Inflammatory macrophage (primary cell): ENCODE measurements at places on chromosomes 4 and X.

DNA sequence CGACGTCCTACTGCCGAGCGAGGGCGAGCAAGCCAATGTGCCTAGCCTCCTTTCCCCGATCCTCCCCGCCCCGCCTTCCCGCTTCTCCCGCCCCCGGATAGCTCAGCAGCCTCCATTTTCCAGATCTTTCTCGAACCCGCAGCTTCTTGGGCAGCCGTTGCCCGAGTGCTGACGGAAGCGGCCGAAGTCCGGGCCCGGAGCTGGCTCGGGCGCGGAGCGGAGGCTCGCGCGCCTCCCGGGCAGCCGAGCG is 172 bp upstream of the HSPA4L start:
- DNase-seq, result peak; percentile 82

- no peak for DNase-seq
Observed at GRCh38 chr4:145779319-145779801, 99.4 kb downstream of the C4orf51 start.

DNA sequence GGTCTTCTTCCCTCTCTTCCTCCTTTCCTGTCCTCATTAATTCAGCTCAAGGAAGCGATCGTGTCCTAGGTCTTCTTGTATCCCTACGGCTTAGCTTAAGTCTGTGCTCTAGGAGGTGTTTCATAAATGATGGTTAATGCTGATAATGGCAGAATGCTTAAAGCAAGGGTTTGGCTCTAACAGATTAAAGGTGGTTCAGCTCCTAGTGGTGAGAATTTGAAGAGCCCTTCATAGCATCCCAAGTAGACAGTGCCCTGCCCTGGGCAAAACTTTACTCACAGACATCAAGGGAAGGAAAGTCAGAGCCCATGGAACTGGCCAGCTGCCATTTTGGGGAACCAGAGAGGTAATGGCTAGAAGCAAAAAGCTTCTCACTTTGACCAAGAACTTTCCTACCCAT is 47.0 kb upstream of the PGRMC1 start:
- DNase-seq, result no peak

DNA sequence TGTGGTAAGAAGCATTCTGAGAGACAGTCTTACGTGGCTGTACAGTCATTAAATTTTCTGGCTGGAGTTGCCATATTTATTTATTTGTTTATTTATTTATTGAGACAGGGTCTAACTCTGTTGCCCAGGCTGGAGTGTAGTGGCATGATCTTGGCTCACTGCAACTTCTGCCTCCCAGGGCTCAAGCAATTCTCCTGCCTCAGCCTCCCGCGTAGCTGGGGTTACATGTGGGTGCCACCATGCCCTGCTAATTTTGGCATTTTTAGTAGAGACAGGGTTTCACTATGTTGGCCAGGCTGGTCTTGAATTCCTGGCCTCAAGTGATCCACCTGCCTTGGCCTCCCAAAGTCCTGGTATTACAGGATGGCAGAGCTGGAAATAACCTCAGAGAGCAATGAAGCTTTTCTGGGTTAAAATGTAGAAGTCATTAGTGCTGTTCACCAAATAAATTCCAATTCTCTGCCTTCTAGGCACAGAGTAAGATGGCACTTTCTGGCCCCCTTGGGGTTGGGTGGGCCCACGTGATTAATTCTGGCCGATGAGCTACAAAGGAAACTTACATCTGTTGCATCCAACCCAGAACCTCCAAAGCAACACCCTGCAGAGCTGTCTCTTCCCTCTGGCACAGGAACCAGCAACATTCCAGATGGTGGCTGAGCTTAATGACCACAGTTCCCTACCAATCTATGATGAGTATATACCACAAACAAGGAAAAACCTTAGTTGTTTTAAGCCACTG is 4.5 kb downstream of the MRFAP1 start:
- no peak for DNase-seq

- DNase-seq, result peak; percentile 61
Observed at GRCh38 chrX:130108647-130109428, 1.5 kb downstream of the ELF4 start.

DNA sequence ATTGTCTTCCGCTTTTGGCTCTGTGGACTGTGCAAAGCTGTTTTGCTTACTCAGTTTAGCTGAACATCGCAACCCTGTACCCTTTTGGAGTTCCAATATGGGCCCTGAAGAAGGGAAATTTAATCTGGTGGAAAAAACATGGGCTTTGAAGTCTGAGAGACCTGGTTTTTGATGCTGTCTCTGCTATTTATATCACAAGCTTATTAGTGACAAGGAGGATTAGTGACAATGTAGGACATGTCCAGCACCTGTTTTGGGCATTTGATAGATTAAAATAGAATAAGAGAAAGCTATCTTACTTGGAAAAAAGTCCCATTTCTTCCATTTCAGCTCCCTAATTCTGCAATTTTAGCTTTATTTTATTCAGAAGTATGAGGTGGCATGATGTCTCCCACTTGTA is 417.3 kb downstream of the SPRY1 start:
- DNase-seq, result no peak

- DNase-seq, result no peak
Observed at GRCh38 chr4:145878501-145879435, 59.9 kb downstream of the ZNF827 start.

GRCh38 chrX:14095702-14096101 is 66.0 kb upstream of the GEMIN8 start:
- DNase-seq, result peak; percentile 49

DNA sequence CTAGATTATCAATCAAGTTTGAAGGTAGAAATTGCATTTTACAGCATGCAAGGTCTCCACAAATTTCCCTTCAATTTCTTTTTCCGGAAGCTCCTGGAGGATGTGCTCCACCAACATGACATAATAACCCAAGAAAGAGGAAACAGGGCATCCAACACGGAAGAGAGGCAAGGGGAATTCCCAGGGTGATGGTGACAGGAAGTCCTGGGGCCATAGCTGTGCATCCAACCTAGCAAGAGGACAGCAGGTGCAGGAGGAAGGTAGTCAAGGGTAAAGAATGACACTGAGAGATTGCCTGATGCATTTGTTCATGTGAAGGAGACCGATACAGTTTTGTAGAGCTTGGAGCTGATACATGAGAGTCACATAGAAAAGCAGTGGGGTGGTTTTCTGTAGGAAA is 115.7 kb upstream of the LSM6 start:
- DNase-seq, result peak; percentile 70

GRCh38 chr4:29541757-29542156 is 1178.4 kb upstream of the PCDH7 start:
- no peak for DNase-seq

GRCh38 chr4:176436293-176436973 is 116.7 kb downstream of the SPCS3 start:
- DNase-seq, result no peak

DNA sequence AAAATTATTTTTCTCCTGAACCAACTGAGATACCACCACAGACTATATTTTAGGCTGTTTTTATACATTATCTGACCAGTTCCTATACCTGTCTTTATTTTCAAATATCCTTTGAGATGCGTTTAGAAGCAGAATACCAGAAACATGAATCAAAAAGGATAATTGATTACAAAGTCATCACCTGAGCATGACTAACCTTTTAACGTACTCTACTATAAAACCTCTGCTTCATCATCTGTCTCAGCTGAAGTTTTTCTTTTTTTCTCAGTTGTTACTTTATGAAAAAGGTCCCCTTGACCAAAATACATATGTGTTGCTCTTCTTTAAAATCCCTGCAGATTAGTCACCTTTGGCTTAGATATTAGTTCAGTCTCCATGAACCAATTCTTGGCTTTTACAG is 109.8 kb downstream of the AMMECR1 start:
- DNase-seq, result no peak

DNA sequence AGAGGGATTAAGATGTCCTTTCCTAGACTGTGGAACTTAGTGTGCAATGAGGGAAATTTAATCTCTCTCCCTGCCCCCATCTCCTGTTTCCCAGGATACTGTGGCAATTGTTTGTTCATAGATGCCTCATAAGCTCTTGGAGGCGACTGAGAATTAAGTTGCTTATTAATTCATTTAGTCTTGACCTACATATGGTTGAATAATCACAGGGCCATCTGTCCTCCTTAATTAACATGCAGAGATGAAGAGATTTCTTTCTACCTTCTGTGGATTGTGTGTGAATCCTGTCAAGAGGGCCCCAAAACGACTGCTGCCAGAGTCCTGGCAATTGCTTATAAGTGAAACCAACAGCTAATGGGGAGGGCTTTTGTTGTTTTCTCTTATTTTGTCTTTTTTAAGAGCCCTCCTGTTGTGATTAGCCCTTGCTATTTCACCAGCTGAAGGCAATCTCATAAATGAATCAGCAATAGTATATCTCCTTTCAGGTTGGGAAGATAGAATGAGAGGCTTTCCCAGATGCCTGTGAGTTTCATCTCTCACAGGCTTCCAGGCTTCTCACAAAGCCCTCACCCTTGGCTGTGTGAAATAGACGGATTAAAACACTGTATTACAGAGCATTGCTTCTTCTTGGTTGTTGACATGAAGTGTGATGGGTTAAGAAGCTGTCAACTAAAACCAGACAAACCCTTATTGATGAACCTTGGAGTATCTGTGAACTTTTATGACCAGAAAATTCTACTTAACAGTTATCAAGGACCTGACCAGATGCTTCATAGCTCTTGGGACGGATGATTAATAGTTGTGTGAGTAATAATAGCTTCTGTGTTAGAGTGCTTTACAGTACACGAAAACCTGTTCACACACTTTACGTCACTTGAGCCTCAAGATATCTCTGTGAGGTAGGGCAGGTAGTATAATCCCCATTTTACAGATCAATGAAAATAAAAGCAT is 58.5 kb downstream of the PGRMC2 start:
- no peak for DNase-seq
